Dermis blood vessel endothelial cell (primary cell): ENCODE measurements at places on chromosomes 13 and 19. TPM values are rescaled to one million over a fixed set of nuclear protein-coding genes. Genes with fewer than 3 reads are reported as not detected.

The PSG6 gene
- total RNA-seq = not detected in 2 replicates

The DAND5 gene
- 0.09 and 0.17 TPM in 2 replicates for total RNA-seq

The CD22 gene
- total RNA-seq = 0.34 and 0.37 TPM in 2 replicates

The DHPS gene
- 52.9 and 53.0 TPM in 2 replicates for total RNA-seq

The FBN3 gene
- total RNA-seq = 0.05 TPM in 1 of 2 replicates, not detected in the other
